ENCODE measurements at places on chromosomes 4 and X.
A peak's percentile ranks its signal among the peaks of the same experiment; 100 is the strongest.

- DNase-seq = no peak
Observed at GRCh38 chr4:150164956-150165629, 86.8 kb downstream of the DCLK2 start.

- DNase-seq = no peak
Observed at GRCh38 chr4:112270640-112271421, 14.9 kb downstream of the TIFA start.

DNA sequence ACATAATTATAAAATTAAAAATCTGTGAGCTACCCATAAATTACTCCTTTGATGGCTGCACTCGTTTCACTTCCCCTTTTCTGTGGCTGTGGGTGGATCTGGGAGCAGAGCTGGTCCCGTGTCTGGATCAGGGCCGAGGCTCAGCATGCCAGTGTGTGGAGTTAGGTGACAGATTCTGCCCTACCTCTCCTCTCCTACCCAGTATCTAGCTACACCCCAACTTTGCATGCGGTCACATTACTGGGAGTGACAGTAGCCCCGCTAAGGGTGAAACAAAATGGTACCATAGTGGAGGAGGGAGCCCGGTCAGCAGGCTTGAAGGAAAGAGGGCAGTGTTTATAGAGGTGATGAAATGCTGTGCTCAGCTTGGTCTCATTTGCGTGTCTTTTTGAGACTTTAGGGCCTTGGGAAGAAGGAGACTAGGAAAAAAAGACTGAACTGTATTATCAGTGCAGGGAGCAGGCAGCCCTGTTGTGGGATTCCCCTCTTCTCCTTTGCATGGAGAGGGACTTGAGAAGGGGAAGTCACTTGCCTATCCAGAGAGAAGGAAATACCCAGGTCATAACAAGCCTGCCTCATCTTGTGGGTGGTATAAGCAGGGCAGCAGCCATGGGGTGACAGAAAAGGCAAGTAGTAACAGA lies 48.4 kb downstream of the ARHGAP10 start:
- peak; percentile 76 for DNase-seq

GRCh38 chr4:99574530-99575324 lies at the start of gene MTTP:
Gene MTTP, plus strand, starts transcription at chr4:99574824. Its CDS starts 86 bp downstream, at chr4:99574910.
- no peak for DNase-seq

Measured in CD14-positive monocyte (primary cell).